Stimulated activated CD8-positive, alpha-beta memory T cell treated with anti-CD3 and anti-CD28 coated beads, Interleukin-2, amount 100 ng/mL, for 1 hour (primary cell): ENCODE measurements at places on chromosomes 2 and 18.

- no peak for DNase-seq
These were observed 67.3 kb downstream of the ACKR3 start for GRCh38 chr2:236636714-236637470.

DNA sequence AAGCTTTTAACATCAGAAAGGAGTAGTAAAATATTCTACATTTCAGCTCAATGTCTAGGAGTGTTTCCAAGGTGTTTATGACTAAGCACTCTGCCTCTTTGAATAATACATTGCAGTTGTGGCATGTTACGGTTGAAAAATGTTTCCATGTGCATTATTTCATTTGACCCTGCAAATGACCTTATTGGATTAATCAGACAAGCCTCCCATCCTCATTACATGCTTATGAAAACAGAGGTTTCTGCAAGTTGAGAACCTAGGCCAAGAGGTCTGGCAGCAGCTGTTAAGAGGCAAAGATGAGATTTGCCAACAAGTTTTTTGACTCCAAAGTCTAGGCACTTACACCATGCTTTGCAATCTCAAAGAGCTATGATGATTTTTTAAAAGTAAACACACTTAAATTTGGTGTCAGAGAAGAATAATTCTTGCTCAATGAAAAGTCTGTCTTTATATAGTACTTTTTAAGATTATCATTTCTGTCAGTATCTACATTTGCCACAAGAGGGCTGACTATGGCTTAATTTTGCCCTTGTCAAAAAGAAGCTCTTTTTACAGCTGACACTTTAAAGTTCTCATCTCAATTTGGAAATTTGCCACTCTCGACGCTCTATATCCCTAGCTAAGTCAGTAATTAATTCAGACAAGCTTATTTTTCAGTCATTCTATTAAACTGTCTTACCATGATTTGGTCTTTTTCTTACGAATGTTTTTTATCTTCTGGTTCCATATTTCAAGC, 260.6 kb downstream of the PAX3 start:
- no peak for DNase-seq

GRCh38 chr18:44856157-44856556, 175.5 kb downstream of the SETBP1 start:
- DNase-seq: no peak

GRCh38 chr18:62187543-62188510, 772 bp downstream of the RELCH start:
- DNase-seq: no peak

GRCh38 chr2:177717831-177718618, 325.5 kb downstream of the AGPS start:
- no peak for DNase-seq
